HS-27A (cell line): ENCODE measurements at places on chromosomes 2 and 18.

DNA sequence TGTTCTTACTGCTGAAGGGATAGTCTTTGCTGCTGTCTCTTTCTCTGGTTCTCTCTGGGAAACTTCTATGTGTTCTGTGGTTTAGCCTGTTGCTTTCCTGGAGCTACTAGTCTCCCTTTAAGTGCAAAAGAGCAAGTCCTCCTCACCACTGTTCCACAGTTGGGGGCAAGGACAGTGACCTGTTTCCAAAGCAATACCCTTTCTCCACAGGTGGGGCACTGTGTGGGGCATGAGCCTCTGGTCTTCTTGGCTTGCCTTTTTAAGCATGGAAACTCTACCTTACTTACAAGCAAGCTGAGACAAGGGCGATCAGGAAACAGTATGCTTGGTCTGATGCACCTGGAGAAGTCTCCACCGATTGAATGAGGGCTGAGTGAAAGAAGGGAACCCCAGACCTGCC is 156.7 kb downstream of the CPS1 start:
- no peak for DNase-seq

- DNase-seq: no peak
Measured at GRCh38 chr2:161570424-161571050, 53.7 kb upstream of the SLC4A10 start.

GRCh38 chr18:7584646-7585275 is 17.6 kb downstream of the PTPRM start:
- DNase-seq: no peak

GRCh38 chr2:173130496-173131465 is 55.1 kb downstream of the MAP3K20 start:
- DNase-seq: no peak

- no peak for DNase-seq
Measured at GRCh38 chr2:210000464-210001324, 1.7 kb upstream of the RPE start.

DNA sequence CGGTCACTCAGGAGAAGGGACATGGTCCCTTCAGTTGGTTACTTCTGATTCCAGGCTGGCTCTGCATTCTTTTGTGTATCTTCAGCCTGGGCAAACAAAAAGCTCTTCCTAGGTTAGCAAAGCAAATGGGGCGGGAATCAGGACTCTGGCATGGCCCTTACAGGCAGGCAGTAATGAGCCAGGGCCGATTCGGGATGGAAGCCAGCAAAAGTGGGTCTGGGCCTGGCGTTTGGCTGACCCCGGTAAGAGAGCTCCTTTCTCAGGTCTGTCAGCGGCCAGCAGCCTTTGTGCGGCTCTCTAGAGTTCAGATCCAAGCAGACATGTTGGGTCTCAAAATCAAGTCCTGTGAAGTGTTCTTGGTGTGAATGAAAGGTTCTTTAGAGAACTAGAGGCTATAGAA is 81.5 kb upstream of the EML6 start:
- no peak for DNase-seq

DNA sequence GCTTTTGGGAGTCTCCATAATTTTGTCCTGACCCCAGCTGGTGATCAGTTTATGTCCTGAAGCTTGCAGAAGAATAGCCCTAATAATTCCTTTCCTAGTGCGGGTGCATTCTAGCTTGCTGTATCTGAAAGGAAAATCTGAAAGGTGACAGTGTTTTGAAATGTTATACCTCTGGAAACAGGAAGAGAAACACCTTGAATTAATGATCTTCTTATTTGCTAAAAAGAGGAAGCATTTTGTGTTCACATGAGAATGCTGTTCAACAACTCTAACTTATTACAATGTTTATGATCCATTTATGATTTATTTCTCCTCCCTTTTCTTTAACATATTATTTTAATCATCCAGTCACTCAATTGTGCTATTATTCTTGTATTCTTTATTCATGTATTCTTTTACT is 66.9 kb upstream of the CAVIN2 start:
- no peak for DNase-seq

GRCh38 chr2:1632002-1632348 is 112.3 kb downstream of the PXDN start:
- peak; percentile 59 for DNase-seq

GRCh38 chr2:128780434-128781080 is 461.9 kb upstream of the HS6ST1 start:
- no peak for DNase-seq

DNA sequence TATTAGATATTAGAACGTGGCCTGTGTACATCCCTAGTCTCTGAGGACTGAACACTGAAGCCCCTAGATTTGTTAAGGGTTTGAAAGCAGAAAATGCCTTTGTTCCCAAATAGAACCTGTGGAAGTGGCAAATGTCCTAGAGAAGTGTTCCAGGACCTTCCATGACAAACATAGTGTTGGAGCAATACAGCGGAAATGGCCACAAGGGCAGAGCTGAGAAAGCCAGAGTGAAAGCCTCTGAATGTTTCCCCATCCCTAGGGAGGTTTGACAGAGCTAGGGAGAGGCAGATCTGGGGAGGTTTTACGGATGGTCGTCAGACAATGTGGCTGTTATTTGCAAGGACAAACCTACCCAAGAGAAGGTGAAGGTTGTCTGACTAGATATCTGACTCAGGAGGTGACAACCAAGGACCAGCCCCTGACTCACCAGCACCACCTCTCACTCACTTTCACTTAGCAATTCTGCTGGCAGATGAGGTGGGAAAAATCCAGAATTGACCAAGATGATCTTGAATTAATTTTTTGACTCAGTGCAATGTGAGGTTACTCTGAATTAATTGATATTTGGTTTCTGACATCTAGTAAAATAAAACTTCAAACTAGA is 24.1 kb downstream of the RBM43 start:
- no peak for DNase-seq

GRCh38 chr2:174603280-174603679 is 5.7 kb upstream of the WIPF1 start:
- DNase-seq: no peak

DNA sequence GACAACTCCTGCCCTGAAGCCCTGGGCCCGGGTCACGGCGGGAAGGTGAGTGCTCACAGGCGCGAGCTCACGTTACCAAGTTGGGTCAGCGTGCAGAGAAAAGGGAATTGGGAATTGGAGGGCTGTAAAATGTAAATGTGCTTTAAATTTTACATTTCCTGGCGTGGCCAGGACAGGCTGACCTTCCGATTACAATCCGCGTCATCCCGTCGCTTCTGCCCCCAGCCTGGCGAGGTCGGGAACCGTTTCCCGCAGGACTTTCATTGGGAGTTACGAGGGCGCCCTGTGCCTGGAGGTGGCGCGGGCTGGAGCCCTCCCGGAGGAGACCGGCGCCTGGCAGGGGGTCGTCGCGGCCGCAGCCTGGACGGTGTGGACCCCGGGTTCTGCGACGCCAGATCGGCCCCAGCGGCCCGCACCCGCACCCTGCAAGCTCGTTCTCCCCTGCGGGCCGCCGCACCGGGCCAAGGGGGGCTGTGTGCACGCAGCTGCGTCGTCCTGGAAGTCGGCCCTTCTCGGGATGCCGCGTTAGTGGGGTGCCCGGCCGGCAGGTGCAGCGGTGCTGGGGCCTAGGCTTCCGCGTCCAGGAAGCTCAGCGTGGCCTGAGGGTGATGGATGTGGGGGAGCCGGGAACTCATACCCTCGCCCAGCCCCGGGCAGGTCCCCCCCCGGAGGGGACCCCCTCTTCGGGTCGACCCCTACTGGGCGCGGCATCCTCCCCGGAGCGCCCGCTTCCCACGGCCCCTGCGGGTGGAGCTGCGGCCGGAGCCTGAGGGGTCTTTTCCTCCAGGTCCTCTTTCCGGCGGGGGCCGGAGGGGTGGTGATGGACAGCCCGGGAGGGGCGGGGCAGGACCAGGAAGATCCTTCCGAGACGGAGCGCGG is 63.9 kb downstream of the LRRFIP1 start:
- DNase-seq: no peak
